ENCODE measurements at places on chromosomes 4 and X. TPM values are rescaled to one million over a fixed set of nuclear protein-coding genes. Genes with fewer than 3 reads are reported as not detected.

The FAT1 gene
- 224 TPM for total RNA-seq

The SNX12 gene
- total RNA-seq = 63.9 TPM

The TRIML1 gene
- total RNA-seq = not detected

The VCX gene
- 0.41 TPM for total RNA-seq

The TLL1 gene
- 1.5 TPM for total RNA-seq

The KLHL4 gene
- total RNA-seq = 5.2 TPM
